ENCODE measurements at places on chromosomes 1 and 21.

DNA sequence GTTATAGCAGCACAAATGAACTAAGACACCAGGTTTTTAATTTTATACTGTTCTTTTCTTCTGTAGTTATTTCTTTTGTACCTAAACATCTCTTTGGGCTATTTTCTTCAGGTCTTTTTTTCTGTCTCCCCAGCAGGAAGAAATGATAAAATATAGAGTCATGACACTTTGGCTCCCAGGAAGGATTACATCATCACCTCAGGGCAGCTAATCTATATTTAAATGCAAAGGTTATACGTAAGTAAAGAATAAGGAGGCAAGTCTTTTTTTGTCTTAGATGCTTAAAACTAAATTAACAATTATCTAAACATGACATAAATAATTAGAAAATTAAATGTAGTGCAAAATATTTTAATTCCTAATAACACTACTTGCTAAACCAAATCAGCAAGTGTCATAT, 57.0 kb downstream of the WARS2 start:
- no peak for DNase-seq

- DNase-seq = no peak
These were observed 20.9 kb upstream of the TARBP1 start for GRCh38 chr1:234499943-234500245.

DNA sequence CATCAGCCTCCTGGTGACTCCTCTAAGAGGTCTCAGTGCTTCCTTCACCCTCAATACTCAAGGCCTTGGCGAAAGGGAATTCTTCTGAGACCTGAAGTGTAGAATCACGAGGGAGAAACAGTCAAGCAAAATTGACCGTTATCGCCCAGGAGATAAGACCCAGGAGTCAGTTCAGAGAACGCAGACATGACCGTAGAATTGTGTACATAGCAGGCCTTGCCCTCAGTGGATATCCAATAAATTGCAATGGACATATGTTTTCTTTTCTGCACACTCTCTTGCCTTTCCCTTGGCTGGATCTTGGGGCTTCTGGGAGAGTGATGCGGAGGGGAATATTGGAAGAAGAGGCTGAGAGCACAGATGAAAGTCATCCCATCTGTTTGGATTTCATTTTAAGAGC, 15.7 kb upstream of the ETS2 start:
- DNase-seq = no peak

- DNase-seq = no peak
These were observed 2.0 kb downstream of the RCSD1 start for GRCh38 chr1:167631936-167632614.

GRCh38 chr1:2547210-2548067, 8.7 kb upstream of the TNFRSF14 start:
- DNase-seq = no peak

DNA sequence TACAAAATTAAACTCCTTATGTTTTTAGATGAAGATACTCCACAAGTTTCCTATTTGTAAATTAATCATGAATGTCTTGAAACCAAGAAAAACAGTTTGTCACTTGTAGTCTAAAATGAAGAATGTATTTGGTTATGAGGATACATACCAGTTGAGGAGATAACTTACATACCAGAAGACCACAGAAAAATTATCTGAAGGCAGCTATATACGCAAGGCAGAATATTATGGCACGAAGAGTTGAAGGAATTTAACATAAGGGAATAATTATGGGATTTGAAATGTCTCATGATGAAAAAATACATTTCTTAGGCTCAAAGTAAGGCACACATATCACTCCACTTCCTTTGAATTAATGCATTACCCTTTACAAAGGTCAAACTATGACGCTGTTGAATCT, 73.3 kb downstream of the IFI44 start:
- DNase-seq = no peak

DNA sequence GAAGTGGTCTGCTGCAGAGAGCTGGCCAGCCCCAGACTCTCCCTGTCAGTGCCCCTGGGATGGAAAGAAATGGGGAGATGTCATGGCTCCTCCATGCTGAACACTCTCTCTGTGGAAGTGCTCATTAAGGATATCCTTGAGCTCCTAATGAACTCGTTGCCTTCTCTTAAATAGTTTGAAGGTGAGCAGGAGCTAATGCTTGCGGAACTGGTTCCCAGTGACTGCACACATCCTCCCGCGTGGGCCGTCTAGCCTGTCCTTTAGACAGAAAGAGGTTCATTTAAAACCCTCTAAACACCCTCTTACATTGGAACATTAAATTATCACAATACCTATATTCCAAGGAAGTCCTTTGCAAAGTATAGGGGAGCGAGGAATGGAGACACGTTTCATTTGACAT, 5.9 kb upstream of the WDR64 start:
- DNase-seq = no peak

DNA sequence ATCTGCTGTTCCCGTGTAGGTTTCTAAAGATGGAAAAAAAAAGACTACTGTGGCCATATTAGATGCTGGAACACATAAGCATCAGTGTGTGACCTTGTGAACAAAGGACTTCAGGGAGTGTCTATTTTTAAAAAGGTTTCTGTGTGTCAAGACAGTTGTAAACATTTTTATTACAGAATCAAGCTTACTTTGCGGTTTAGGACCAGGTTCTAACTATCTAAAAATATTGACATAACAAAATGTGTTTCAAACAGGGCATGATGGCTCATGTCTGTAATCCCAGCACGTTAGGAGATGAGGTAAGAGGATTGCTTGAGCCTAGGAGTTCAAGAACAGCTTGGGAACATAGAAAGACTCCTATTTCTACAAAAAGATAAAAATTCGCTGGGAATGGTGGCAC, 7.1 kb upstream of the DDI2 start:
- no peak for DNase-seq

- no peak for DNase-seq
These were observed 63.0 kb upstream of the RGS1 start for GRCh38 chr1:192512426-192513162.

GRCh38 chr1:168180148-168180524, 1.4 kb downstream of the TIPRL start:
- no peak for DNase-seq

DNA sequence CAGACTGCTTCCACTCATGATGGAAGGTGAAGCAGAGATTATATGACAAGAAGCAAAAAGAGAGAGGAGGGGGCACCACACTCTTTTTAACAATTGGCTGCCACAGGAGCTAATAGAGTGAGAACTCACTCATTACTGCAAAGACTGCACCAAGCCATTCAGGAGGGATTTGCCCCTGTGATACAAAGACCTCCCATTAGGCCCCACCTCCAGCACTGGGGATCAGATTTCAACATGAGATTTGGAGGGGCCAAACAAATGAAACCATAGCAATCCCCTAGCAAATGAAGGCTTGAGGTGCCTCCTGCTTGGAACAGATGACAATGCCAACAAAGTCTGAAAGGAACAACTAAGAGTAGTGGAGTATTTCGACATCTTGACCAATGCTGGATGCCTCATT, 122.5 kb upstream of the COA6 start:
- no peak for DNase-seq

GRCh38 chr1:53949023-53949990, 3.2 kb downstream of the LRRC42 start:
- no peak for DNase-seq

DNA sequence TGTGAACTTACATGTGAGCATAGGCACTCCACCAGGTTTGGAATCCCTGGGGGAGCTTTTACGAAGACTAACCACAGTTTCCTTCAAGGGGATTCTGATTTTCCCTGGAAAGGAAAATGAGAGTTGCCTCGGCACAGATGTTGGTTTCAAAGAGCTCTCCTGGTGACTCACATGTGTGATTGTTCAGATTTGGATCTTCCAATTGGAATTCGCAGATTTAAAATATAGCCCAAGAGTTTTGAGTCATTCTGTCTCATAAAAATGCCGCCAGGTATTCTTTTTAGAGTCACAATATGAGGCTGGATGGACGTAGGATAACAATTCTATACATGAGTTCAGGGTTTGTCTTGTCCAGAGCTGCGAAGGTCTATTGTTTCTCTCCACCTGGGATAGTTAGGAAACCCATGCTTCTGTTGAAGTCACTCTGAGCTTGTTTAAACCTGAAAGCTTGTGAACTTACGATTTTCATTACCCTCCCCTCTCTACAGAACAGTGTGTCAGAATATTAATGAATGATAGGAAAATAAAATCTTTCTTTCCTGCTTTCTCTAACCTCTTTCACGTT, 64.9 kb downstream of the TGFB2 start:
- DNase-seq = no peak

DNA sequence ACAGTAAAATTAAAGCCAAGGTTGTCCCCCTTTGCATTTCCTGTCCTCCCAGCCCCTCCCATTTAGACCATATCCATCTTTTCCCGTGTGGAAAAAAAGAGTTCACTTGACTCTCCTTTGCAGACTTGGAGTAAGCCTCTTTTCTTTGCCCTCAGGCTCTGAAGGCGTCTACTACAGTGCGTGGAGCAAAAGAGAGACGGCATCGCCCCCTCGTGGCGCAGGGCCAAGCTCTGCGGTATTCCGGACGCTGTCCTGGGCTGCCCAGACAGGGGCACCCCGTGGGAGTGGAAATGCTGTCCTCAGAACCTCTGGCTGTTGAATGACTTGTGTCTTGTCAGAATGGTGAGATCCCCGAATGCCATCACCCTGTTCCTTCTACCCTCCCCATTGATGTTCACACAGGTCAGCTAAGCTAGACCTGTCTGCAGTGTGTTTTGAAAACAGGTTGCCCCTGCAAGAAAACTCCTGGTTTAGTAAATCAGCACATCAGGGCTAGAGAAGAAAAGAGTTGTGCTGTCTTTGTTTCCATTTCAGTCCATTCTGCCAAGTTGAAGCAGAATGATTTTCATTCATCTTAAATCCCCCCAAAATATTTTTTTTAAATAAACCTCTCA, 12.3 kb upstream of the GJA8 start:
- no peak for DNase-seq

- no peak for DNase-seq
These were observed 42.8 kb downstream of the GFI1 start for GRCh38 chr1:92443893-92444292.

- no peak for DNase-seq
These were observed 516.9 kb downstream of the AMY1C start for GRCh38 chr1:104266612-104267011.

- DNase-seq = no peak
These were observed 2.8 kb downstream of the PIGV start for GRCh38 chr1:26790551-26790953.

GRCh38 chr1:151936653-151937052, 27.3 kb upstream of the THEM4 start:
- no peak for DNase-seq

- DNase-seq = no peak
These were observed 95.9 kb downstream of the RASAL2 start for GRCh38 chr1:178189814-178190213.

- DNase-seq = no peak
These were observed 20.6 kb upstream of the TBX15 start for GRCh38 chr1:119008483-119009311.

DNA sequence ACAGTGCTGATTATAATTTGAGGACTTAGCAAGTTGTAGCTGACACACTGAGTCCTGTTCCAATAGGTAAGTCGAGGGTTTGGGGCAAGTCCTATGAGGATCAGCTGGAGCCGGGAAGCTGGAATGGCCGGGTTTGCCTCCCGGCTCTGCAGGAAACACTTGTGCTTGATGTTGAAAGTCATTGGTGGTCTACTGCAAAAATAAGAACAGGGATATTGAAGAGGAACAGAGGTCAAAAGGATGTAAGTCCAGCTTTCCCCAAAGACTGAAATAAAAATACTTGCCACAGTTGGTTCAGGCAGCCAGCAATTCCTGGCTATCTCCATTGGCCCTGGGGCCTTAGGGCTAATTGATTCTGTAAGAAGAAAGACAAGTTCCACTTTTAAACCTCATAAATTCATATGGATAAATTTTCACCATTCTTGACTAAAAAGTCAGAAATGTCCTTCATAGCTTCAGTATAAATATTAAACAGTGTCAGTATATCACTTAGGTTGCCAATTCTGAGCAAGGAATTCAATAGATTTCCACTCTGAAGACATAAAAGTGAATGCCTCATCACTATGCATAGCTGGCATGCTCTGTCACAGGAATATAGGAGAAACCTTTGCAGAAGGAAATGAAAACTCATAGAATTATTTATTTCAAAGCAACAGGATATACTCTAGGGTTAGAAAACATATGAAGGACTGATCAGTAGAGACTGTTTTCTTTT, 165.2 kb downstream of the AK5 start:
- DNase-seq = no peak

DNA sequence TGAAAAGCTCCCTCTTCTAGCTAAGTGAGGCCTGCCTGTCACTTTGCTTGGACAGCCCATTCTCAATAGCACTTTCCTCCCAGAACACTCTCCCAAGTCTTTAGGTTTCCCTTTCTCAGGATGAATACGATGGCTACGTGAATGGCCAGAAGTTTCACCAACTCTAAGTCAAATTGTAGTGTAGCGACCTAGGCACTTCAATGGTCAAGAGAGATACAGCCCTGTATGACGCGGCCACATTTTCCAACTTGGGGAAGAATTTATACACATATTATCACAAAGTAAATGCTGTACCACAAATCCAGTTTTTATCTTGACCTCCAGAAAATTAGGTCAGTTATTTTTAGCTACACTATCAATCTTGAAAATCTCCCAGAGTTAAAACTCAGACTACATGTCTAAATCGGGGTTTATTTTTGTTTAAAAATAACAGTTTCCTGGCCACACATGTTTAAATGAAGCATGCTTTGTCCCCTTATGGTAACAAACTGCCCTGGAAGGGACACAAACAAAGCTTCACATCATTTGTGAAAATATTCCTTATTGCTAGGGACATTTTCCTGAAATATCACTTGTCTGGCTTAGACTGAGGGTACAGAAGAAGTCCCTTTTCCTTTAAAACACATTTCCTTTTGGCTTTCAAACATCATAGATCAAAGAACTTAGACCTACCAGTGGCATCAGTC, 192.6 kb downstream of the GABPA start:
- DNase-seq = no peak

GRCh38 chr1:30753660-30754123, 3.9 kb downstream of the LAPTM5 start:
- DNase-seq = no peak

DNA sequence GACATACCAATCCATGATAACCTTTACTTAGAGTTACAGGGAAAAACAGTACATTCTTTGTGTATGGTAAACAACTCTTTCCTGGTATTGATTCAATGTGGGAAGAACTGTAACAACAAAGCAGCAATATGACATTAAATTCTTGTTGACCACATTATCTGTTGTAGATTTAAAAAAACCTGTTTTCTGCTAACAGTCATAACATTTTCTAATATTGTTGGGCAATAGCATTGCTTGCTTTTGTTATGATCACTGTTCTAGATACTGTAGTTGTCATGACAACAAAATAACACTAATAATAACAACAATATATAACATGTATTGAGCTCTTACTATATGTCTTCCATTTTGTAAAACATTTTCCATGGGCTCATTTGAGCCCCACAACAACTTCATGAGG, 54.2 kb downstream of the PDE4B start:
- no peak for DNase-seq

GRCh38 chr1:62024690-62025089, 170.0 kb upstream of the L1TD1 start:
- no peak for DNase-seq

GRCh38 chr1:22941257-22941656, 31.4 kb downstream of the LACTBL1 start:
- no peak for DNase-seq
